Effector memory CD8-positive, alpha-beta T cell (primary cell): ENCODE measurements at places on chromosomes 13 and 19.
A peak's percentile ranks its signal among the peaks of the same experiment; 100 is the strongest.

DNA sequence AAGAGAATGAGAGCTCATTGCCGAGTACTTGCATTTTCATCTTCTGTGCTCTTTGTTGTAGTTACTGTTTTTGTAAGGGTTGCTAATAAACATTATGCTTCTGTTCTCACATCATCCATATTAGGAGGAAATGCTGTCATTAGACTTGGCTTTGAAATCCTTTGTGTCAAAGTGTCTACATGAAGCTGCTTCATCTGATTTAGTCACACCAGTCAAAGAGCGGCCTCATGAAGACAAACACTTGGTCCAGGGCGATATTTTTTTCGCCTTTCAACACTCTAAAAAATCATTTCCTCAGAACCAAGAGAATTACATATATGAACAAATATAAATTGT, 105.0 kb downstream of the SPRY2 start:
- no peak for DNase-seq

GRCh38 chr19:5006821-5007220, 37.9 kb downstream of the KDM4B start:
- DNase-seq: no peak

GRCh38 chr13:76331943-76332712, 554.1 kb downstream of the KCTD12 start:
- no peak for DNase-seq

DNA sequence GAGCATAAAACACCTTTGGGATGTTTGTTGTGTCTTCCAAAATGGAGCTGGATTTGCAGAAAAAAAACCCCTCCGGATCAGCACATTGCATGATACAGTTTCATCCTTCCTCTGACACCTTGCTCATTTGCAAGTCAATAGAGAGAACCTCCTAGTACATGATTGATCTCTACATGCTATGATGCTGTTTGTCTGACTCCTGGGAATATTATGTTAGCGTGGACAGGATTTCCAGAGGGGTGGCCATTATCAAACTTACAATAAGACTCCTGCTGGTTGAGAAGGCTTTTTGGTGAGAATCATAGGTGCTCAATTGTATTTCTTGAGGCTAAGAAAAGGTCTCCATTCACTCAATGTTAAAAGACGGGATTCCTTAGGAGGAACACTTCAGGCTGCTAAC, 75.9 kb upstream of the SCEL start:
- no peak for DNase-seq

DNA sequence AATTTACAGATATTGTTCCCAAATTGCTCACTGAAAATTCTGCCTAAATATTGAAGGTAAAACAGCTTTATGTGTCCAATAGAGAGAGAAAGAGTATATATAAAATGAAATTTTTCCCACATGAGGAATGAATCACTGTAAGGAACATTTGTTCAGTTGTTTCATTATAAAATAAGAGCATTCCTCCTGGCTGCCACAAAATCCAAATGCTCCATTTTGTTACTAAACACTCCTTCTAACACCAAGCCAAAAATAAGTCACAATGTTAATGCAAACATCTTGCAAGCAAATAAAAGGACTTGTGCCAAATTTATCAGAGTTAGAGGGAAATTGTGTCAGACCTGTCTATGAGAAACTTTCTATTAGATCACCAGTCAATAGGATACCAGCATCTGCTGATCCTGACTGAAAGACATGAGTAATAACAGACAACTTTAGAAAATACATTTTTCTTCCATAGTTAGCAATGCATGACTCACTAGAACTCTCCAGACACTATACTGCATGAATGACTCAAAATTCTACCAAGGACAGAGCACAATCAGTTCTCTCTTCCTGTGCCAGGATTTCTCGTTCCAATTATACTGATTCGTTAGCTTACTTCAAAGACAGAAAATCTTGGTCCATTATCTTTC, 83.5 kb upstream of the FNDC3A start:
- DNase-seq: no peak

- DNase-seq: no peak
Measured at GRCh38 chr13:100824366-100824765, 149.8 kb upstream of the TMTC4 start.

DNA sequence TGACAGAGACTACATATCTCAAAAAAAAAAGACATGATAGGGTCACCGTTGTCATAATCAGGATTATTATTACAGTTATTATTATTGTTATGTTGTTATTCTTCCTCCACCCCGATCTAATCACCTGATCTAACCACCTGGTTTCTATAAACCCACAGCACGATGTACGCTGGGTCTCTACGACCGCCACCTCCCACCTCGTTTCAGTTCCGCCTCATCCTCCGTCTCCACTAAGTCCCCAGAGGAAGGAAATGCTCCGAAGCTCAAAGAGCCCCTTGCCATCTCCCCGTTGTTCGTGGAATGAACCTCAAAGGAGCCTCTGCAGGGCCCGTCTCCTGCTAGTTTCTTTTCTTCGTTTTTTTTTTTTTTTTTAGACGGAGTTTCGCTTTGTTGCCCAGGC, 15.9 kb upstream of the MEIS3 start:
- DNase-seq: no peak

- DNase-seq: no peak
Measured at GRCh38 chr13:101988140-101988539, 413.7 kb downstream of the FGF14 start.

DNA sequence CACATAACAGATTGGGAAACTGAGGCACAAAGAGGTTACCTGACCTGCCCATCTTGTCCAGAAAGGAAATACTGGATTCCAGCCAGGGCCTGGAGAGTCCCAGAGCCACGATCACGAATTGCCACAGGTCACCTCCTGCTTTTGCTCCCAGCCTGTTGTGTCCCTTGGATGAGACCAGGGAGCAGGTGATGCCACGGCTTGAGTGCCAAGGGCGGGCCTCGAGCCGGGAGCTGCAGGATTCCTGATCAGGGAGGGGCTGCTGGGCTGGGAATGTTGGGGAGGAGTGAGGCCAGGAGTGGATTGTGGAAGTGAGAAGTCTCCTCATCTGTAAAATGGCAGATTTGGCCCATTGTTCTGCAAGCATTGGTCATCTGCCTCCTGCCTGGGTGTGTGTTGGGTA, 29.4 kb downstream of the DNM2 start:
- DNase-seq: no peak

DNA sequence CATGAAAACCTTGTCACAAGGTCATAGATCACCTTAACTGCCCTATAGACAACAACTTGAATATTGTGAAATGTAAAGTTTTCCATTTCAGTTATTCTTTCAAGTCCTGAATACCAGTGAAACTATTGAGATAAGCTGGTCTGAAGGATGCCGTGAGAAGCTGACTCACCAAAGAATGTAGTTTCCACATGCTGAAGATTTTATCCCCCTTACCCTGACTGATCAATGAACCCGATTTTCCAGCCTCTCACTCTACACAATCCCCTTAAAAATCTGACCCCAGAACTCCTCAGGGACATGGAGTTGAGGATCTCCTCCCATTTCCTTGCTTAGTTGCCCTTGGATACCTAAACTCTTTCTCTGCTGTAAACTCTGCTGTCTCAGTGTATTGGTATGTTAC, 67.5 kb downstream of the POSTN start:
- no peak for DNase-seq

- DNase-seq: no peak
Measured at GRCh38 chr13:62910541-62911060, 1495.0 kb upstream of the PCDH20 start.

DNA sequence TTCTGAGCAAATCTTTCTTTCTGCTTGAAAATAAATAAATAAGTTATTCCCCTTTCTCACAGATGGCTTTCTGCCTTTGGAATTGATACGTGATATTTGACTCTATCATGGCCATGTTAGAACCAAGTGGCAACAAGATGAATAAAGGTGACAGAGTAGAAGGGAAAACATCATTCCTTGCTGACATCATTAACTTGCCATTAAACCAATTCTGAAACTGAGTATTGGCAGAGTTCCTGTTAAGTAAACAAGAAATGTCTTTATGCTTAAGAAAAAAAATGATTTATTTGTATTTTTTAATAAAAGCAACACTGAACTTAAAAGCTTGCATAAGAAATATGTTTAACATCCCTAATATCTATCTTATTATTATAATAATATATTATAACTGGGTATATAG, 828.1 kb downstream of the PCDH9 start:
- DNase-seq: no peak

GRCh38 chr13:100515410-100515800, 73.2 kb downstream of the GGACT start:
- DNase-seq: no peak

GRCh38 chr13:110290153-110290552, 16.8 kb downstream of the COL4A1 start:
- no peak for DNase-seq

DNA sequence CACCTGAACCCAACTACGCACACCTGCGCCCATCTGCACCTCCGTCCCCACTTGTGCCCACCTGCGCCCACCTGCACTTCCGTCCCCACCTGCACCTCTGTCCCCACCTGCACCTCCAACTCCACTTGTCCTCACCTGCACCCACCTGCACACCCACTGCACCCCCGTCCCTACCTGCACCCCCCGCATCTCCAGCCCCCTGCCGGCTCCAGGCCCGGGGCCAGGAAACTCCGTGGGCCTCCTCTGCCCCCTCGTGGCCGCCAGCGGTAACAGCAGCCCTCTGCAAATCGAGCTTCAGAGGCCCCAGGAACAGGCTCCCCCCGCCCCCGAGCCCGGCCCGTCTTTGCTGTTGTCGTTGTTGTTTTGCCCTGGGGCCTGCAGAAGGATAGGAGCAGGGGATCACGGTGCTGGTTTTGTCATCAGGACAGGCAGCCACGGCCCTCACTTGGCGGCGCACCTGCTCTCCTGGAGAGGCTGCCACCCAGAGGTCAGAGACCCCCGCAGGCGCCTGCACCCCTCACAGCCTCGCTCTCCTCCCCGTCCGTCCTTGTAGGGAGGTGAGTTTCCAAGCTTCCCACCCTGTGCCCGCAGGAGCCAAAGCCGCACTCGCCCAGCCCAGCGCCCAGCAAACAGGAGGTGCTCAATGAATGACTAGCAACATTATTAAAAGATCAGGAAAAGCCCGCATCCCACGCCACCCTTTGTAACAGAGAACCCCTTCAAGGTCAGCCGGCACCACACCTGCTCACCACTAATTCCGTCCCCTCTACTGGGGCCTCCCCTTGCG, 65.4 kb downstream of the GNG7 start:
- peak; percentile 76 for DNase-seq

DNA sequence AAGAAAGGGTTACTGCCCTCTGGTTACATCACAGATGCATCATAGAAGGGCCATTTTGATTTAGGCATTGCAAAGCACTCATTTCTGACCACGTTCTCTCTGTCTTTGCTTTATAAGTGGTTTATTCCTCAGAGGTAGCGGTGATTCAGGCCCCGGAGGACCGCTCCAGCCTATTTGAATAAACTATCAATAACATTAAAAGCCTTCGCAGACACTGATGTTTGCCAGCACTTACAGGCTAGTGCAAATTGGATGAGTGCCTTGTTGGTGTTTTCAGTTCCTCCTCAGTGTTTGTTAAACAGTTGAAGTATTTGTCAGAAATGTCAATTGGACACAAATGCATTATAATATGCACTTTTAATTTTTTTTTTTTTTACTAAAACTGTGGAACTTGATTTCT, 120.2 kb downstream of the RXFP2 start:
- DNase-seq: no peak

GRCh38 chr13:79512950-79513349, 32.0 kb downstream of the NDFIP2 start:
- DNase-seq: no peak

DNA sequence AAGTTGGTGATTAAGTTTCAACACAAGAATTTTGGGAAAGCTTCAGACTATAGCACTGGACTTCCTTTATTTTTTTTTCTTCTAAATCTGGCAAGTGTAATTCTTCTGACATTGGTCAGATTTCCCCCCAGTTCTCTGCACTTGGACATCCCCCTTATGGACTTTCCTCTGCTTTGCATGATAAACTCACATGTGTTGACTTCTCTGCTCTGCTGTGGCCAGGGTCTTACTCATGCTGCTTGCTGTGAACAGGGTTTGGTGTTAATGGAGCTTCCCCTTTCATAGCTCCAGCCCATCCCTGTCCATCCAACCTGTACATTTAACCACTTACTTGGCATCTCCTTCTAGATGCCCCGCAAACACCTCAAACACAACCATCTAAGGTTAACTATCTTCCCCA, 70.5 kb upstream of the SPATA13 start:
- no peak for DNase-seq

DNA sequence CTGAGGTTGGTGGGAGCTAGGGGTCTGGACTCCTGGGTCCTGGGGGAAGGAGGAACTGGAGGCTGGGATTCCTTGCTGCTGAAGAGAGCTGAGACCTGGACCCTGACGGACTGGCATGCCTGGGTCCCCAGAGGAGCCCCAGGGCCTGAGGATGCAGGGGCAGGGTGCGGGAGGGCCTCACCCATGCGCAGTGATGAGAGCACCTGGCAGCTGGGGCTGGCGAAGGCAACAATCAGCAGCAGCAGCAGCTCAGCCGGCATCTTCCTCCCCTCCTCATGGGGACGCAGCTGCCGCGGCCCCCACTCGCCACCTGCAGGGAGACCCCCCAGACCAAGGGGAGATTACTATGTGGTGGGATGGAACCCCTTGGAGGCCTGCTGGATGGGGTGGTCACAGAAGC, 4.5 kb downstream of the GRIK5 start:
- DNase-seq: no peak

DNA sequence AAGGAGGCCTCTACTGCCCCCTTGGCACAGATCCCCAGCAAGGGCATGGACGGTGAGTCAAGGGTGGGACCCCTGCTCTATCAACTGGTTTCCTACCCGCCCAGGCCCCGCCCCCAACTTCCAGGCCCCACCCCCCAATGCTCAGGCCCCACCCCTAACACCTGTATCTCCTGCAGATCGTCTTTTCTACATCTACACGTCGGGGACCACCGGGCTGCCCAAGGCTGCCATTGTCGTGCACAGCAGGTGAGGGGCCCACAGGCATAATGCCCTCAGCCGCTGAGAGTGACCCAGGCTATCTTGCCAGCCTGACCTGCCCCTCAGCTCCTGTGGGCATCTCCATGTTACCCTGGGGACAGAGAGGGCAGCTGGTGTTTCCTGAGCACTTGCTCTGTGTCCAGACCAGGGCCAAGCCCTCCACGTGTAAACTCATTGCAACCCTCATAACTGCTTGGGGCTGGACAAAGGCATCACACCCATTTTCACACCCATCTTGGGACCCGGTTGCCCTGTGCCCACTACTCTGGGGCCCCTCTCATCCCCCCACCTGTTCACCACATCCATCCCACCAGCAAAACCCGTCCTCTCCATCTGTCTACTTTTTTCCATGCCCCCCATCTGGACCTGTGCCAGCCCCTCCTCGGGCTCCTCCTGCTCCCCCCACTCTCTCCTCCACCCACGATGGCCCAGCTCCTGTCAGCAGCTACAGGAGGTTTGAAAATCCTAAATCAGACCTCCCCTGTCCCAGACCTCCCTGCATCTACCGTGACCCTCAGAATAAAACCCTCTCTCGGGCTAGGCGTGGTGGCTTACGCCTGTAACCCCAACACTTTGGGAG, 17.2 kb downstream of the SLC27A1 start:
- DNase-seq: no peak

GRCh38 chr19:37941782-37942515, 34.9 kb downstream of the SIPA1L3 start:
- no peak for DNase-seq

- DNase-seq: no peak
Measured at GRCh38 chr13:46468570-46469463, 81.8 kb upstream of the RUBCNL start.

GRCh38 chr19:53906211-53907192, 2.6 kb upstream of the CACNG7 start:
- DNase-seq: peak; percentile 71

GRCh38 chr19:35777961-35778360, 2.6 kb downstream of the ARHGAP33 start:
- DNase-seq: no peak
